ENCODE measurements at places on chromosomes 13 and 19. TPM values are rescaled to one million over a fixed set of nuclear protein-coding genes. Genes with fewer than 3 reads are reported as not detected.

The CD70 gene
- 3.3 TPM for total RNA-seq

The ZNF135 gene
- 0.83 TPM for total RNA-seq

GRCh38 chr13:99316657-99317256 is 9.6 kb upstream of the GPR183 start:
- DNase-seq = peak; percentile 60

The DBP gene
- 2.9 TPM for total RNA-seq

- no peak for DNase-seq
These were observed 17.3 kb downstream of the BICRA start for GRCh38 chr19:47626238-47626637.

- DNase-seq = no peak
These were observed 26.5 kb downstream of the CEP89 start for GRCh38 chr19:32945260-32945659.

GRCh38 chr19:1605236-1606137 is at the start of gene UQCR11:
Gene UQCR11, minus strand, starts transcription at chr19:1605462. Its CDS starts 53 bp downstream, at chr19:1605409.
- DNase-seq = peak; percentile 92

- DNase-seq = peak; percentile 18
These were observed 197.0 kb downstream of the MZT1 start for GRCh38 chr13:72530471-72530870.

The BRME1 gene
- 1.7 TPM for total RNA-seq

DNA sequence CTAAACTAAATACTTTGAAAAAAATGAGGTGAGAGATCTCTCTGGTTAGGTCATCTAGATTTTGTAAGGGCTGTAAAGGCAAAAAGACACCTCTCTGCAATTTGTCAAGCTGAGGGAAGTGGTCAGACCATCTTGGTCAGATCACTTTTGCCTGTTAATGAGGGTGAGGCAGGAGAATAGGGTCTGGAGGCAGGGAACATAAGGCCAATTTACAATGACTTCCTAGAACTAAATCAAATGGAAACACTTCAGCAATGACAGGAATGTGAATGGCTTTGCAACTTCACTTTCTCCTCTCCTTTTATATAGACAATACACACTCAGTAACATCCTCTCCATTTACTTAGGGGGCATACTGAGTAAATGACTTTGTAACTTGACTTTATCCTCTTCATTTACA is 1653.4 kb downstream of the SLITRK5 start:
- DNase-seq = no peak

The MPND gene
- 1.2 TPM for total RNA-seq

- DNase-seq = no peak
These were observed 88.0 kb upstream of the MCF2L start for GRCh38 chr13:112880976-112881540.

DNA sequence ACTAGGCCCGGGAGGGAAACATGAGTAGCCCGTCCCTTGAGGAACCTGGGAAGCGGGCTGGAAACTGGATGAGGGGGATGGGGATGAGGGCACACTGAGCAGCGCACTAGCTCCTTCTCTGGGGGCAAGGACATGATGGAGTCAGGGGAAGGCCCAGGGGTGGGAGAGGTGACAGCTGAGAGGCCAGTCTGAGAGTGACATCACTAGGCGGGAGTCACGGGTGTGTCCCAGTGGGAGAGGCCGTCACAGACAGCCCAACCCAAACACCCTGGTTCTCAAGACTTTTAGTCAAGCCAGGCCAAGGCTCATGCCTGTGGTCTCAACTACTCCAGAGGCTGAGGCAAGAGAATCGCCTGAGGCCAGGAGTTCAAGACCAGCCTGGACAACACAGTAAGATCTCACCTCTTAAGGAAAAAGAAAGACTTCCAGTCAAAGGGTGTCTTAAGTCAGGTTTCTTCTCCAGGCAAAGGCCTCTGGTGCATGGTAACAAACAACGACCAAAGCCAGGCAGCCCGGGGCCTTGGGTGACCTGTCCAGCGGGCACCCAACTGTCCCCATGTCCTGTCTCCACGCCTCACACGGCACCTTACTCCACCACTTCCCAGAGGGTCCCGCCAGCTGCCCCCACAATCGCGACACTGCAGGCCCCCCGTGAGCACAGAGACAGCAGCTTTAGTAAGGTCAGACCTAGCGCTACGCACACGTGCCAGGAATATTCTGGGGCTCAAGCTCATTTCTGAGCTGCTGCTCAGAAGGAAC is 25.5 kb upstream of the TIMM44 start:
- DNase-seq = no peak

DNA sequence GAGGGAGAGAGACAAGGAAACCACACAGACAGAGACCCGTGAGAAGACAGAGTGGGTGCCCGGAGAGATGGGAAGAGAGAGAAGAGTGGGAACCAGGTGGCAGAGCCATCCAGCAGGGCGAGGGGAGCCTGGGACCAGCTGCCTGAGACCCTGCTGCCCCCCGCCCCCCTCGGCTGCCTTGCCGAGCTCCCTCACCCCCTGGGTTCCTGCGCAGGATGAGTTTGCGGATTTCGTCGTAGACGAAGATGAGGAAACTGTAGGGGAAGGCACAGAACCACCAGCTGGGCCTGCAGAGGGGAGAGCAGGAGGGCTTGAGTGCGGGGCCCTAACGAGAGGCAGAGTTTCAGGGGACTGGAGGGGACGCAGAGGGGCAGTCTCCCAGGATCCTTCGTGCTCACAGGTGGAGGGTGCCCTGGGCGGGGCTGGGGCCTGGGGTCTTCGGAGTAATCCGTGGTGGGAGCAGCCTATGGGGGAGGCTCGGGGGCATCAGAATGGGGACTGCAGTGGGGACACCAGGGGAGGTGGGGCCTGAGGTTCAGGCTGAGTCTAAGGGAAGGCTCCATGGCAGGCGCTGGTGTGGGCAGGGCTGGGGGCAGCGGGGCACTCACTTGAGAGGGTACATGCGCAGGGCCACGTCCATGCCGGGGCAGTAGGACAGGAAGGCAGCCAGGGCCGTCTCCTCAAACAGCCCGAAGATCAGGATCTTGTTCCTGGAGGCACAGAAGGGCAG is 8.1 kb upstream of the RABAC1 start:
- no peak for DNase-seq

- DNase-seq = peak; percentile 58
These were observed 4.9 kb upstream of the SMIM17 start for GRCh38 chr19:56637976-56638555.

GRCh38 chr13:21453387-21454081 is 5.6 kb downstream of the ZDHHC20 start:
- no peak for DNase-seq

GRCh38 chr13:53143757-53144339 is 115.2 kb downstream of the OLFM4 start:
- DNase-seq = no peak

GRCh38 chr13:44620057-44620456 is 43.9 kb upstream of the TSC22D1 start:
- peak; percentile 76 for DNase-seq

- no peak for DNase-seq
These were observed 25.4 kb downstream of the RAB20 start for GRCh38 chr13:110536006-110536693.

The TMIGD2 gene
- total RNA-seq = not detected

DNA sequence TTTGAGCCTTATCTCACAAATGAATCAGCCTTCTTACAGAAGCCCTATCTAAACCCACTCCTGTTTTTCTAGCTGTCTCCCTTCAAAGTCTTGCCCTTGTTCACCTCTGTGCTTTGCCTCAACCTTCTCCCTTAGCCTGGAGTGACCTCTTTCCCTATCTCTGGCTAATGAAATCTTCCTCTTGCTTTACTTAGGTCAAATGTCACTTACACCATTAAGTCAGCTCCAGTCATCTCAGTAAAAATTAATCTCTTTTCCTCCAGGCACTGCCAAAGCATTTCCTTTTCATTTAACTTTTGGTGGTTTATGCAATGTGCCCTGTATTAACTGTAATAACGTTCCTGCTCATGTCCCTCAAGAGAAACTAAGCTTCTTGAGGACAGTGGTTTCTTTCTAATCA is 596.5 kb upstream of the MIR17HG start:
- DNase-seq = no peak

The ZNF17 gene
- 4.6 TPM for total RNA-seq

GRCh38 chr13:42892760-42893159 is 99.3 kb downstream of the EPSTI1 start:
- DNase-seq = peak; percentile 62

GRCh38 chr13:90156390-90156789 is 1191.1 kb upstream of the MIR17HG start:
- DNase-seq = no peak

- no peak for DNase-seq
These were observed 778.7 kb downstream of the OLFM4 start for GRCh38 chr13:53807251-53807834.

DNA sequence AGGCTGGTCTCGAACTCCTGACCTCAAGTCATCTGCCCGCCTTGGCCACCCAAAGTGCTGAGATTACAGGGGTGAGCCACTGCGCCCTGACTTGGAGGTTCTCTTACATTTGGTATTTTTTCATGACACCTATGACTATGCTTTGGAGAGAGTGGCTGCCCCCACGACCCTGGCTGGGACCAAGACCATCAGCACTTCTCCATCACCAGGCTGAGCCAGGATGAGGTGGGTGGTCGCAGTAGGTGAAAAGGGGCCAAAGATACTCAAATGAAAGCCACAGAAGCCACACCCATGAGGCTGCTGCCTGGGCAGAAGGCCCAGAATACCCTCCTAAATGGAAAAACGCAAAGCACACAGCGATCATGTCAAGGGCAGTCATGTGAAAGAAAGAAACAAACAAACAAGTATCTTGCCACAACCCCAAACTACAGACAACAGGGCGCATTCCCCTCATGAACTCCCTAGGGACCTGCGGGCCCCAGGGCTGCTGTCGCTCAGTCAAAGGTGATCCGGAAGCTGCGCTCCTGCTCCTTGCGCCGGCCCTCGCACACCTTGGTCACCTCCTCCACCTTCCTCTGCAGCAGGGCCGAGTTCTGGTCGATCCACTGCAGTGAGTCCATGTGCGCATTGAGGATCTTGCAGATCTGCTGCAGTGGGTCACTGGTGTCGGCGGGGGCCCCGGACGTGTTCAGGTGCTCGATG is 11.2 kb upstream of the IL4I1 start:
- DNase-seq = no peak

DNA sequence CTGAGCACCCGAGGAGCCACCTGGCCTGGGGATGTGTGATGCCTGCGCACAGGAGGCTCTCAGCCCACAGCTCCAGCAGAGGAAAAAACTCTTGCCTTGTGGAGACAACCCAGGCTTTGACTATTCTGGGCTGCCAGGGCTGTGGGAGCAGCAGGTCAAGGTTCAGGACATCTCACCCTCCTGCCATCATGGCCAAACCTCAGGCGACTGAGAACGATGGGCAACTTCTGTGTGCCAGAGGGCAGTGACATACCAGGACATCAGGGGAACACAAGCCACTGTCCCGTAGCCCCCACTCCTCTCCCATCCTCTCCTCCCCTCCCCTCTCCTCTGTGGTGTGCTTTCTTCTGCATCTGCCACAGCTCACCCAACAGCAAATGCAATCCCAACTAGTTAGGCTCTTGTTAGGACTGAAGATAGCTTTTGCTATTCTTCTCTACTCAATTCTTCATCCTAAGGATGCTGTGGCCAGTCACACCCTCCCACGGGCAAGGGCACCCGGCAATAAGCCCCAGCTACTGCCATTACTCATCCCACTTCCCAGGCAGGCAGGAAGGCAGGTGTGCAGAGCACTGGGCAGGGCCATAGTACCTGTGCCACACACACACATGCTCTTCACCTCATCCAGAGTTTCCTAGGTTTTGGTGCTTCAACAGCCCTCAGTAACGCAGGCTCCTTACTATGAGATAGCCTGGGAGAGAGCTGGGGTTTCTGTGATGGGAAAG is 16.8 kb downstream of the ELL start:
- no peak for DNase-seq

DNA sequence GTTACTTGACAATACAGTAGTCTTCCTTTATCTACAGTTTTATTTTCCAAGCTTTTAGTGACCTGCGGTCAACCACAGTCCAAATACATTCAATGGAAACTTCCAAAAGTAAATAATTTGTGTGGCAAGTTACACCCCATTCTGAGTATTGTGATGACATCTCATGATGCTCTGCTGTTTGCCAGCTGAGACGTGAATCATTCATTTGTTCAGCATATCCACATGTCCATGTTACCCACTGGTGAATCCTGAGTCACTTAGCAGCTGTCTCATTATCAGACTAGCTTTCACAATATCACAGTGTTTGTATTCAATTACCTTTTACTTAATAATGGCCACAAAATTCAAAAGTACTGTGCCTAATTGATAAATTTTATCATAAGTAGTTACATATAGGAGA is 179.8 kb downstream of the PRR20E start:
- no peak for DNase-seq

DNA sequence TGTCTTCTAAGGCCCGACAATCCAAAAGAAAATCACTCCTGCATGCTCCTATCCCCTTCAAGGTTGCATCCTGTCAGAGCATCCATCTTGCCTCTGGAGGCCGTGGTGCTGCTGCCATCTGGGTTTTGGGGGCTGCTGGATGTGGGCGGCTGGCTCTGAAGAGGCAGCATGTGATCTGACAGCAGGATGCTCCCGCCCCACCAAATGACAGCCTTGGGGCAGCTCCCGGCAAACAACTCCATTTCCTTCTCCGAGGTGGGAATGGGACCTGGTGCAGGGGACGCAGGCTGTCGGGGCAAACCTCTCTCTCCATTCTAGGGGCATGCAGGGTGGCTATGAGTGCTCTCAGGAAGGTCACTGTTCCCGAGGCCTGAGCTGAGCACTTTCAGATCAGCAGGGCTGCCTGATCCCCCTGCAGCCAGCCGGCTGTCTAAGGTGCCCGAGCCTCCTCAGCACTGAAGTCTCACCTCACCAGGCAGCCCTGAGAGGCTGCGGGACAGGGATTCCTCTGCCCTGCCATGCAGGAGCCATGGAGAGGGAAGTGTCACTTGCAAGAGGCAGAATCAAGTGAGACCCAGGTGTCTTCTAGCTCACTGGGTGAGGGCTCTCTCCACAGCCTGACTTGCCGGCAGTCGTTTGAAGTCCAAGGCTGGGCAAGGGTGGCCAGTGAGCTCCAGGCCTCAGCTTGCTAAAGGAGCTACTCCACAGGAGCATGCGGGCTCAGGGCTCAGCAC is 28.8 kb downstream of the TSSK6 start:
- DNase-seq = no peak

The ZNF575 gene
- total RNA-seq = not detected

The NOVA2 gene
- total RNA-seq = not detected

- DNase-seq = no peak
These were observed 36.0 kb downstream of the URI1 start for GRCh38 chr19:29978080-29978479.

- DNase-seq = no peak
These were observed 193.6 kb upstream of the STARD13 start for GRCh38 chr13:33479105-33479504.

- peak; percentile 72 for DNase-seq
These were observed 717 bp downstream of the SPRYD7 start for GRCh38 chr13:49935171-49936074.
